Suprapubic skin (tissue), 4 donors: ENCODE measurements at places on chromosomes 12 and 14.
A peak's percentile ranks its signal among the peaks of the same experiment; 100 is the strongest.

- H3K4me3 ChIP-seq, result no peak overlapping the region
- no peak overlapping the region for H3K27ac ChIP-seq
- peaks cover 14% of the 10 kb centered on the region for H3K4me1 ChIP-seq
- DNase-seq, result no peak
- no peaks in the 10 kb centered on the region for H3K36me3 ChIP-seq
Observed at GRCh38 chr12:100185361-100185894, 15.2 kb upstream of the ACTR6 start.

DNA sequence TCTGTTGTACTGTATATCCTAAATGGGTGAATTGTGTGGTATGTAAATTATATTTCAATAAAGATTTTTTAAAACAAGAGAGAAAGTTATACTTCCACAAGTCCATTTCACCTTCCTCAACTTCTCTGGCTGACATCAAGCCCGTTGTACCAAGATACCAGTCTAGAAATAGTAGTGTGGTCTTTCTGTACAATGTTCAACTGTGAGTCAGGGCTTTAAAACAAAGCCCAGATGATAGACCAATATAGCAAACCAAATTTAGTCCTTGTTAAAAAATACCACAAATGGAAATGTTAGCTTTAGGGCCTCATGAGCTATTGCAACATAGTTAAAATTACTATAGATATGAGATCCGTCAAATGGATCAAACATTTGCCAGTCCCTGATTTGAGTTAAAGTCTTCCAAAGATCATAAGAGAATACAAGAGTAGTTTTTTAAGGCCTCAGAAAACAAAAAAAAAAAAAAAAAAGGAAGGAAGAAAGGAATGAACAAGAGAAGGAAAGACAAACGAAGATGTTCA is 49.0 kb upstream of the EGLN3 start:
- no peak overlapping the region for H3K27ac ChIP-seq
- H3K4me3 ChIP-seq, result no peak overlapping the region
- H3K4me1 ChIP-seq, result no peaks in the 10 kb centered on the region
- DNase-seq, result no peak

- no peaks in the 10 kb centered on the region for H3K27me3 ChIP-seq
- H3K27ac ChIP-seq, result no peak overlapping the region
- H3K36me3 ChIP-seq, result no peaks in the 10 kb centered on the region
- DNase-seq, result no peak
- H3K4me3 ChIP-seq, result no peak overlapping the region
Observed at GRCh38 chr12:26760657-26761293, 72.2 kb downstream of the ITPR2 start.

GRCh38 chr14:53060046-53060445 is 93.1 kb downstream of the DDHD1 start:
- H3K27ac ChIP-seq, result no peak overlapping the region
- no peak overlapping the region for H3K4me3 ChIP-seq
- DNase-seq, result no peak

- no peaks in the 10 kb centered on the region for H3K27me3 ChIP-seq
- no peak overlapping the region for H3K27ac ChIP-seq
- H3K4me3 ChIP-seq, result no peak overlapping the region
Observed at GRCh38 chr12:115824936-115825602, 452.4 kb downstream of the MED13L start.

GRCh38 chr14:34926552-34926951 is 51.4 kb upstream of the BAZ1A start:
- no peak overlapping the region for H3K27ac ChIP-seq
- H3K4me3 ChIP-seq, result no peak overlapping the region
- DNase-seq, result no peak
- peaks cover 6% of the 10 kb centered on the region for H3K4me1 ChIP-seq
- no peaks in the 10 kb centered on the region for H3K36me3 ChIP-seq

DNA sequence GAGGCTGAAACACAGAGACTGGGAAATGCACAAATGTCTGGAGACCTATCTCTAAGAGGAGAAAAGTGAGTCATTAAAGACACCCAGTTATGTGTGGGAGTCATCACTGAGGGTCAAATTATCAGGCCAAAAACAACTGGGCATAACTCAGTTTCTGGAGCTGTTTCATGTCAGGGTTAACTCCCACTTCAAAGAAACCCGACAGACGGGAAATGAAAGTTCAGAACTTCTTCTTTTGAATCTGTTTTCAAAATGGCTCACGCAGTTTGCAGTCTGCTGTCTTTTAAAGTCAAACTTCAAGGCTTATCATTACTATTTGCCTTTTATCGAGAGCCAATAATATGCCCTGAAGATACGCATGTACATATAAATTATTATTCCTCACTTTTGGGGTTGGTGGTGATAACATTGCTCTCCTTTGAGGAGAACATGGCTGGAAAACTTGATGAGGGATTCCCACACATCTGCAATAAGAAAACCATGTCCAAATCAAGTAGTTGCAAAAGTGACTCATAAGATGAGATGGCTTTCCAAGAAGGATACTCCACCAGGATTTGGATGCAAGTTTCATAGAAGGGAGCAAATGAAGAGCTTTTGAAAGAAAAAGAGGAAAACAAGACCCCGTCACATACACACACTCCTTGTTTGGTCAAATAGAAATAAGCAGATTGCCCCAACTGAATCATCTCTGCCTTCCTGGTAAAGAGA is 341.4 kb downstream of the ADAMTS20 start:
- H3K4me3 ChIP-seq, result no peak overlapping the region
- H3K36me3 ChIP-seq, result no peaks in the 10 kb centered on the region
- no peaks in the 10 kb centered on the region for H3K27me3 ChIP-seq
- H3K27ac ChIP-seq, result no peak overlapping the region
- DNase-seq, result no peak

DNA sequence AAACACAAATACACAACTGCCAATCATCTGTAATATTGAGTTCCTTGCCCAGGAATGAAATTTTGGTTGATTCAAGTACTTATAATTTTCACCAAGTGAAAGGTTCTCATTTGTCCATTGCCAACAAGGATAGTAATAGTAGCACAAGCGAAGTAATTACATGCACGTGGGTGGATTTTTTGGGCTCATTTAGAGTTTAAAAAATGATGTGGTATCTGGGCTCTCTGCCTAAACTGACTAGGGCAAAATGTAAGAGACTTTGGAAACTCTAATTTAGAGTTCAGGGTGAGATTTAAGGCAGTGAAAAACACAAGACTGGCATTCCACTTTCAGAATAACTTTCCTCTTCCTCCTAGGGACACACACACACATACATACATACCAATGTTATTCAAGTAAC is 111.7 kb downstream of the MYRFL start:
- no peak overlapping the region for H3K4me3 ChIP-seq
- peaks cover 15% of the 10 kb centered on the region for H3K4me1 ChIP-seq
- no peak for DNase-seq
- no peaks in the 10 kb centered on the region for H3K36me3 ChIP-seq

- no peaks in the 10 kb centered on the region for H3K27me3 ChIP-seq
- no peak for DNase-seq
- H3K27ac ChIP-seq, result no peak overlapping the region
- no peak overlapping the region for H3K4me3 ChIP-seq
- H3K4me1 ChIP-seq, result peaks cover 17% of the 10 kb centered on the region
Observed at GRCh38 chr12:12327802-12328201, 22.2 kb downstream of the MANSC1 start.

DNA sequence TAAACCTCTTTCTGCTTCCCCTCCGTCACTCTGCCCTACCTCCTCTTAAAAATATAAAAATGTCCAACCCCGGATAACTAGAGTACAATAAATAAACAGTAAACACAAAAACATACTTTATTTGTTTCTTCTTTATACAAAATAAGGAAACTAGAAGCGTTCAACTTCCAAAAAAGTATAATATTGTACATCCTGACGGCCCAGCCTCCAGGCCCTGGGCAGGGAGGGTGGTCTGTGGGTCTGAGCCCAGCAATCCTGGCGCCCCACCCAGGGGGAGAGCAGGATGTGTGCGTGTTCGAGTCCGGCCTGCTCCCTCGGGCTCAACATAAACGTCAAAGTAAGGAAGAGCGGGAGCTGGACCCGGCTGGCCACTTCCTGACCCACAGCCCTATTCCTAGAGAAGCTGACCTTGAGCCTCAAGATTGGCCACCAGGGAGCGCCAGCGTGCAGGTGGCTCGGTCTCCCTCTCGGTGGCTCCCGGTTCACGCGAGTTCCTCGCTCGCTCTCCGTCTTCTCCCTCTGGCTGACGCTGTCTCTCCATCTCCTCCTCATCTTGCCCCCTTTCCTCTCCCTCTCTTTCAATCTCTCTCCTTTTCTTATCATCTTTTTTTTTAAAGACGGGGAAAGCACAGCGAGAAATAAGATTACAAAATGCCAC is 9.4 kb downstream of the LHX5 start:
- H3K4me1 ChIP-seq, result peaks cover 40% of the 10 kb centered on the region
- H3K27me3 ChIP-seq, result peaks cover 91% of the 10 kb centered on the region
- peak overlapping the region; percentile 39 for H3K4me3 ChIP-seq
- H3K27ac ChIP-seq, result no peak overlapping the region
- no peaks in the 10 kb centered on the region for H3K36me3 ChIP-seq

GRCh38 chr14:33282331-33283230 is 343.9 kb downstream of the NPAS3 start:
- no peaks in the 10 kb centered on the region for H3K4me1 ChIP-seq
- DNase-seq, result no peak
- H3K4me3 ChIP-seq, result no peak overlapping the region

DNA sequence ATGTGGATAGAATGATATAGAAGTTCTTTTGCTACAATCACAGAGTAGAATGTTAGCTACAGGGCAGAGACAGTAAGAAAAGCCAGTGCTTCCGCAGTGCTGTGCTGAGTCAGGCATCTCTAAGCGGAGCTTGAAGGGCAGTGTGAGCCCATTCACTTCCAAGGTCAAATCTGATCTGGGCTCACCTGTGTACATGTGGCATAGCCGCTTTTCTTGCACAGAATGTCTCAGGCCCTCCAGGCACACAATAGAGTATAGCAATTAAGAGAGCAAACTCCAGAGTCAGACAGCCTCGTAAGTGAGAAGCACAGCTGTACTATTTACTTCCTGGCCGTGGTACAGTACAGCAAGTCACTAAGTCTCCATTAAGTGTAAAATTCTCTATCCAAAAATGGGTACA is 26.8 kb downstream of the CORO1C start:
- no peak overlapping the region for H3K27ac ChIP-seq
- no peak overlapping the region for H3K4me3 ChIP-seq
- no peaks in the 10 kb centered on the region for H3K27me3 ChIP-seq
- H3K4me1 ChIP-seq, result peaks cover 31% of the 10 kb centered on the region
- DNase-seq, result no peak

DNA sequence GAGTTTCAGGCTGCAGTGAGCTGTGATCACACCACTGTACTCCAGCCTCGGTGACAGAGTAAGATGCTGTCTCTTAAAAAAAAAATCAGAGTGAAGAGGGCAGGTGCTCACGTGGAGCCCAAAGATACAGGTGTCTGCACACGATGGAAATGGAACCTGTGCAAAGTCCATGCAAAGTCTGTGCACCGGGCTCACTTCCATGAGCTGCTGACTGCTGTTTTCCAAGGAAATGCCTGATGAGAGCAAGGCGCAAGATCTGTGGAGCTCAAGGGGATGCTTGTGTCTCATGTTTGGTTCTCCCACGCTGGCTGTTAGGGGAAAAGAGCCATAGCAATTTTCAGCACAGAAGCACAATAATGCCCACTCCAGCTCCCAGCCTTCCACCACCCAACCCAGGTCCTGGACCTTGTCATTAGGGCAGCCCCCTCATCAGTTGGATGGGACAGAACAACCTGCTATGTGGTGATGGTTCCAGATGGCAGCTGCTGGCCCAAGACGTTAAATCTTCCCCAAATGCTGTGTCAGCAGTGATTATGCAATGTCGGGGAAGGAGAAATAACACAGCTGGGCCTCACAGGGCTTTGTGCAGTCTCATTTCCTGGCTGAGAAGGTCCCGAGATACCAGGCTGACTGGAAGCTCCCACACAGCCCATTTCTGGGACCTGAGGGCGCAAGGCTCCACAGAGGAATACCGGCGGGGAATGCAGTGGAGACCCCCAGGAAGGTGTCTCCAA is 27.9 kb upstream of the DICER1 start:
- peak overlapping the region; percentile 3 for H3K4me3 ChIP-seq
- no peaks in the 10 kb centered on the region for H3K27me3 ChIP-seq
- H3K27ac ChIP-seq, result peak overlapping the region; percentile 55
- DNase-seq, result no peak

GRCh38 chr14:51704545-51704944 is 52.8 kb downstream of the FRMD6 start:
- H3K36me3 ChIP-seq, result peaks cover 55% of the 10 kb centered on the region
- H3K27ac ChIP-seq, result no peak overlapping the region
- H3K27me3 ChIP-seq, result no peaks in the 10 kb centered on the region
- no peak for DNase-seq
- no peak overlapping the region for H3K4me3 ChIP-seq
- H3K4me1 ChIP-seq, result peaks cover 4% of the 10 kb centered on the region

DNA sequence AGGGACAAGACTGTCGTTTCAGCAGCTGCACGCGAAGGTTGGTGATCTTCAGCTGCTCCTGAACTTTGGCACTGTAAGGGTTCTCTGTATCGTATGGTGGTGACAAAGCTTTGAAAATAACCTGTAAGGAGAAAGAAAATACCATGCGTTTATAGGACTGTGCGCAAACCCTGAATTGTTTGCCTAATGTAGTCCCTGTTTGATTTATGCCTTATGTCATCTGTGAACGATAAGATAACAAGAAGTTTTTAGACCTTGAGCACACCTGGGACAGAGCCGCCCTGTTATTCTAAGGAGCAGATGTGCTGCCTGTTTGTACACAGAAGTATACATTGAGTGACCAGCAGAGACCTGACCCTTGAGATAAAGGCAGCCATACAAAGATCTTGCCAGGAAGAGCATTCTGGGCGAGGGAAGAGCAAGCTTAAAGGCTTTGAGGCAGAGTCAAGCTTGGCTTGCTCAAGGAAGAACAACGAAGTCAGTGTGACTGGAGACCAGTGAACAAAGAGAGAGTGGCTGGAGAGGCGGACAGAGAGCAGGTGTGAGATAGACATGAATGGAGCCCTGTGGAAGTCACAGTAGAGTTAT is 52.4 kb downstream of the NTN4 start:
- no peak overlapping the region for H3K4me3 ChIP-seq
- H3K27me3 ChIP-seq, result no peaks in the 10 kb centered on the region
- no peaks in the 10 kb centered on the region for H3K36me3 ChIP-seq
- no peak overlapping the region for H3K27ac ChIP-seq

- H3K36me3 ChIP-seq, result no peaks in the 10 kb centered on the region
- H3K4me3 ChIP-seq, result no peak overlapping the region
- no peaks in the 10 kb centered on the region for H3K27me3 ChIP-seq
Observed at GRCh38 chr14:30305346-30305745, 253.6 kb upstream of the G2E3 start.

DNA sequence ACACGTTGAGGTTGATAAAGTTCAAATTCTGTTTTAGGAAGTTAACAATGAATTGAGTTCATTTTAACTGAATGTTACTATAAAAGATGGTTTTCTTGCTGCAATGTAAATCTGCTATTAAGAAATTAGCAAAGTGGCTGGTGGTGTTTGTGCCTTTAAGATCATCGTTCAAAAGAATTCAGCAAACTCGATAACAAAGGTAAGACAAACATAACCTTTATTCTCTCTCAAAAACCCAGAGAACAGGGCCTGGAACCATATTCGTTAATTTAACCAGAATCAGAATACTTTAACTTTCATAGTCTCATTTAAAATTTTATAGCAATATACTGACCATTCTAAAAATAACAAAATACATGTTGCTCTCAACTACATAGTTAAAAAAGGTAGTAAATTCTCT is 3.4 kb downstream of the TMEM30B start:
- no peak overlapping the region for H3K4me3 ChIP-seq
- no peaks in the 10 kb centered on the region for H3K27me3 ChIP-seq
- H3K4me1 ChIP-seq, result peaks cover 36% of the 10 kb centered on the region
- no peak for DNase-seq
- no peaks in the 10 kb centered on the region for H3K36me3 ChIP-seq

- no peaks in the 10 kb centered on the region for H3K27me3 ChIP-seq
- no peaks in the 10 kb centered on the region for H3K4me1 ChIP-seq
- H3K27ac ChIP-seq, result no peak overlapping the region
- no peak for DNase-seq
- H3K4me3 ChIP-seq, result no peak overlapping the region
Observed at GRCh38 chr14:35730871-35731270, 78.2 kb downstream of the RALGAPA1 start.
